ENCODE measurements at places on chromosomes 5 and 9. TPM values are rescaled to one million over a fixed set of nuclear protein-coding genes. Genes with fewer than 3 reads are reported as not detected.
A peak's percentile ranks its signal among the peaks of the same experiment; 100 is the strongest.

GRCh38 chr5:3234566-3234965 is 361.1 kb upstream of the IRX1 start:
- DNase-seq, result no peak

DNA sequence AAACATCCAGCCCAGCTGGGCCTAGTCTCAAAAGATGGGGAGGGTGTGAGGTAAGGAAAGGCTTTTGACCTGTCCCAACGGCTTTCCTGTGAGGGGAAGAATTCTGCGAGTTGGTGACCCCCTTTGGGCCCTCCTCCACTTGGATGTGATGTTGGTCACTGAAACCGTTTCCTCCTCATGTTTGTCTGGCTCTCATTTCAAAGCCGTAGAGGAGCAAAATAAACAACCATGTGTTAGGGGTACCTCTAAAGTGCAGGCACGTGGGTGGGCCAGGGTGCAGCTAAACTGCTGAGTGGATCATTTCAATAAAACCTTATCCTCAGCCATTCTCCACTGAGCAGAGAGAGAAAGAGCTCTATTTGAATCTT is 84.3 kb upstream of the MELK start:
- no peak for DNase-seq

DNA sequence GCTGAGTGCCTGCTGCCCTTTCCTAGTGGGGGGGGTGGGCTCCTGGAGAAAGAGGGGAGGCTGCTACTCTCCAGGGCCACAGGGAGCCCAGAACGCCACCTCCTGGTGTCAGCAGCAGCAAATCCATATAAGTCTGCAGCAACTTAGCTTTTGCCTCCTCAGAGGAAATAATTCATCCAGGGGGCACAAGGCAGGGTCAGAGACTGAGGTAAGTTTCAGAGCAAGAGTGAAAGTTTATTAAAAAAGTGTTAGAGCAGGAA is 4.0 kb upstream of the CLPTM1L start:
- DNase-seq, result no peak

DNA sequence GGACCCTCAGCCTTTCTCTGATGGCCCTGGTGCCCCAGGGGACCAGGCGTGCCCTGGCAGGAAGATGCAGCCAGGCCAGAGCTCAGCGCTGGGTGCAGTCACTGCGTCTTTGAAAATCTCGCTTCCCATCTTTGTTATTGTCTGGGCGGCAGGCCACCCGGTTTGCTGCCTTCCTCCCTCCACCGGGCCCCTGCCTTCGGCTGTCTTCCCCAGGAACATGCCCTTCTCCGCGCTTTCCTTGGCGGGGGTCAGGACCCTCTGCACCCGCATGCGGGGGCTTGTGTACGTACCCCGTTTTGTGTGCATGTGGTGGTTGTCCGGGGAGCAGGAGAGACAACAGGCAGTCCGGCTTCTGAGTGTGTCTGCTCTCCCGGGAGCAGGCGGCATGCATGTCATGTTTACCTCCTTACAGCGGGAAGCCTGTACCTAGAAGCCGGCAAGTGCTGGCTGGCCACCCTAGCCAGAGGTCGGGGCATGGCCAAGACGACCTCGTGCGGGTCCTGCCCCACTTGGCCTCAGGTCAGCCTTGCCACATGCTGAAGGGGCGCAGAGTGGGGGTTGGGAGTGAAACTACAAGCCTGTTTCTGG is 49.5 kb downstream of the DAB2IP start:
- DNase-seq, result no peak

- no peak for DNase-seq
Measured at GRCh38 chr9:3032898-3033297, 189.0 kb upstream of the PUM3 start.

DNA sequence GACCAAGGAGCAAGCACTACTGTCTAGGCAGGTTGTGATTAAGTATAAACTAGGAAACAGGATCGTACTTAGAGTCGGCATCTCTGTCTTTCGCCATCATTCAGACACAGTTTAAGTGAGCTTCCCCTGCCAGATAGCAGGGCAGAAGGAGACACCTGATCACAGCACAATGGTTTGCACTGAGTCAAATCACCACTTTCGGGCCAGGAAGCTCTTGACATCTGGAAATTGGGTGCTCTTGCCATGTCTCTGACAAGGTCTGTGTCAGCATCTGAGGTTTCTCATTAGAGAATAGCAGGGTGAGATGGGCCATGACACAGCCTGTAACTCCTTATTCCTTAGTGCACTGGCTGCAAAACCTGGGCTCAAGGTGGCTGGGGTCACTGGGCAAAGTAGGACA is 8.3 kb downstream of the ADRB2 start:
- peak; percentile 14 for DNase-seq

GRCh38 chr9:129177443-129177790 is 644 bp downstream of the IER5L start:
- DNase-seq, result no peak

IFNK gene
- total RNA-seq, result not detected

C8G gene
- 8.5 TPM for total RNA-seq

GRCh38 chr5:142363619-142363963 is 38.8 kb upstream of the SPRY4 start:
- no peak for DNase-seq

PTGES gene
- total RNA-seq, result 0.39 TPM

C1QTNF2 gene
- total RNA-seq, result not detected

TSLP gene
- not detected for total RNA-seq

MYMK gene
- not detected for total RNA-seq

GRCh38 chr5:41334221-41334620 is 120.9 kb upstream of the C6 start:
- DNase-seq, result no peak

- no peak for DNase-seq
Measured at GRCh38 chr5:616484-617039, 4.4 kb downstream of the CEP72 start.
